ENCODE measurements at places on chromosomes 2 and 18. TPM values are rescaled to one million over a fixed set of nuclear protein-coding genes. Genes with fewer than 3 reads are reported as not detected.

Gene ALPP
- total RNA-seq = not detected

GRCh38 chr2:206378835-206379234 is 64.5 kb upstream of the ADAM23 start:
- no peak overlapping the region for H3K4me3 ChIP-seq
- no peak for DNase-seq
- no peak overlapping the region for H3K27ac ChIP-seq
- H3K27me3 ChIP-seq = peaks cover 2% of the 10 kb centered on the region
- no peaks in the 10 kb centered on the region for H3K4me1 ChIP-seq

GRCh38 chr18:23499291-23499781 is 4.0 kb upstream of the RMC1 start:
- peaks cover 5% of the 10 kb centered on the region for H3K36me3 ChIP-seq
- H3K27ac ChIP-seq = no peak overlapping the region
- peaks cover 39% of the 10 kb centered on the region for H3K4me1 ChIP-seq
- DNase-seq = no peak

GRCh38 chr2:181313845-181314244 is 143.3 kb upstream of the ITGA4 start:
- H3K4me3 ChIP-seq = peak overlapping the region; percentile 67
- no peak for DNase-seq
- H3K36me3 ChIP-seq = peaks cover 2% of the 10 kb centered on the region
- no peaks in the 10 kb centered on the region for H3K27me3 ChIP-seq
- H3K27ac ChIP-seq = peak overlapping the region; percentile 54

- no peaks in the 10 kb centered on the region for H3K4me1 ChIP-seq
- H3K27me3 ChIP-seq = no peaks in the 10 kb centered on the region
- no peak overlapping the region for H3K4me3 ChIP-seq
- DNase-seq = no peak
- H3K27ac ChIP-seq = no peak overlapping the region
Measured at GRCh38 chr2:116142644-116143227, 1671.8 kb upstream of the DDX18 start.

Gene ITGB6
- total RNA-seq = not detected

DNA sequence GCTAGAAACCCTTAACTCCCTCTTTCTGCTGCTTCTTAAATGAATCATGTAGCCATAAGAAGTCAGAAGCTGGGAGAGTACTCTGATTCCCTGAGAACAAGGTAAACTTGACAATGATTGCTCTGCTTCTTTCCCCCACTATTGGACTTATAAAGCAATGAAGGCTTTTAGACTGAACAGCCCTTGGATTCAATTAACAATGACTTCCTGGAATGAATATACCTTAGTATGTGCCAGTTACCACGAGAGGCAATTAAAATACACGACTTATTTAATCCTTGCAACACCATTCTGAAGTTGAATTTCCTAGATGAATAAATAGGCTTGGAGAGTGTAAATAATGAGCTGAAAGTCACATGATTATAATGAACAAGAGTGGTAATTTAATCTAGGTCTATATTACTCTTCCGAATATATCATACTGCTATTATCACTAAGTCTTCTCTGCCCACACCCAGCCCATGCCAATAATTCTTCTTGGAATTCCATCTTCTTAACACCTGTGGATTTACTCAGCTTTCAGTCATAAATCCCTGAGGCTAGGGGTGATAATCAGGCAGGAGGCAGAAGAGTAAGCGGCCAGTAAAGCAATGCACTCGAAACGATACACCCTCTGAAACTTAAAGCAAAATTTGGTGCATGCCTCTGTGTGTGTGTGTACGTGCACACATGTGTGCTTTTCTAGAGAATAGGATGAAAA is 170.2 kb downstream of the ATAD2B start:
- no peak for DNase-seq
- H3K36me3 ChIP-seq = peaks cover 38% of the 10 kb centered on the region
- H3K4me1 ChIP-seq = peaks cover 10% of the 10 kb centered on the region
- no peak overlapping the region for H3K4me3 ChIP-seq
- no peaks in the 10 kb centered on the region for H3K27me3 ChIP-seq

DNA sequence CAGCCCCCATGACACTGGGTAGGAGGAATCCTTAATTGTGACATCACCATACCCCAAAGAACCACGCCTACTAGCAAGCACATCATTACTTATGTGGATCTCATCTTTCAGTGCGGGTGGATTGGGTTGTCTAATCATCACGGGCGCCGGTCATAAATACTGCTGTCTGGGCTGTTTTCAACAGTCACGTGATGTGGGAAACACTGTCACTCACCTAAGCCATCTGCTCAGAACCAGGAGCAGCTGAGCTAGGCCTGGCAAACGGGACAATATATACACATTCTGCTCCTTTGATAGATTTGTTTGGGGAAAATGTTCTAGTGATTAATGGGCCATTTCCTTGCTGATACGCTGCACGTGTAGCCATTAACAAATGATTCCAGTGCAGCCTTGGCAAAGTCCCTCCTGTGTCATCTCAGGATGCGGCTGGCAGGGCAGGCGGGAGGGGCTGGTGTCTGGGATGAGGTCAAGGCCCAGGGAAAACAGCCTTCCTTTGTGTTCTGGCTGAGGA is 145.9 kb upstream of the COPS8 start:
- no peaks in the 10 kb centered on the region for H3K36me3 ChIP-seq
- no peak for DNase-seq
- H3K27ac ChIP-seq = no peak overlapping the region
- no peak overlapping the region for H3K4me3 ChIP-seq

DNA sequence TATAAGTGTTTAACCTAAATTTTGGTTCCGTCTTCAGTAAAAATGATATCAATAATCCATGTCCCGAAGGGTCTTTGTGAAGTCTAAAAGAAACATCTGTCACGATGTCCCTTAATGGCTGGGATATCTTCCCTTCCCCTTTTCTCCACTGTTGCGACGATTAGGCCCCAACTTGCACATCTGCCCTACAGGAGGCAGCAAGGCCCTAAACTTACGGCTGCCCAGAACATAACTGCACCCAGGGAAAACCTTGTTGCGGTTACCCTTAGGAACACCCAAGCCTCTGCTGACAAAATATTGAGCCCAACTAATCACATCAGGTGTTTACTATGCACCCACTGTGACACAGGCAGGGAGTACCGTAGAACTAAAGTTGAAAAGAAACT is 1.3 kb upstream of the SMAD2 start:
- peaks cover 10% of the 10 kb centered on the region for H3K27me3 ChIP-seq
- peaks cover 37% of the 10 kb centered on the region for H3K4me1 ChIP-seq
- peak; percentile 51 for DNase-seq
- H3K4me3 ChIP-seq = peak overlapping the region; percentile 73
- peak overlapping the region; percentile 86 for H3K27ac ChIP-seq
- peaks cover 18% of the 10 kb centered on the region for H3K36me3 ChIP-seq

GRCh38 chr2:235106874-235107639 is 155.2 kb downstream of the SH3BP4 start:
- H3K36me3 ChIP-seq = no peaks in the 10 kb centered on the region
- no peaks in the 10 kb centered on the region for H3K4me1 ChIP-seq
- DNase-seq = peak; percentile 25
- H3K27ac ChIP-seq = no peak overlapping the region
- no peak overlapping the region for H3K4me3 ChIP-seq

GRCh38 chr2:155519529-155520130 is 812.9 kb downstream of the NR4A2 start:
- H3K4me1 ChIP-seq = no peaks in the 10 kb centered on the region
- no peak overlapping the region for H3K4me3 ChIP-seq
- no peak for DNase-seq
- no peaks in the 10 kb centered on the region for H3K27me3 ChIP-seq
- H3K27ac ChIP-seq = no peak overlapping the region
- no peaks in the 10 kb centered on the region for H3K36me3 ChIP-seq

DNA sequence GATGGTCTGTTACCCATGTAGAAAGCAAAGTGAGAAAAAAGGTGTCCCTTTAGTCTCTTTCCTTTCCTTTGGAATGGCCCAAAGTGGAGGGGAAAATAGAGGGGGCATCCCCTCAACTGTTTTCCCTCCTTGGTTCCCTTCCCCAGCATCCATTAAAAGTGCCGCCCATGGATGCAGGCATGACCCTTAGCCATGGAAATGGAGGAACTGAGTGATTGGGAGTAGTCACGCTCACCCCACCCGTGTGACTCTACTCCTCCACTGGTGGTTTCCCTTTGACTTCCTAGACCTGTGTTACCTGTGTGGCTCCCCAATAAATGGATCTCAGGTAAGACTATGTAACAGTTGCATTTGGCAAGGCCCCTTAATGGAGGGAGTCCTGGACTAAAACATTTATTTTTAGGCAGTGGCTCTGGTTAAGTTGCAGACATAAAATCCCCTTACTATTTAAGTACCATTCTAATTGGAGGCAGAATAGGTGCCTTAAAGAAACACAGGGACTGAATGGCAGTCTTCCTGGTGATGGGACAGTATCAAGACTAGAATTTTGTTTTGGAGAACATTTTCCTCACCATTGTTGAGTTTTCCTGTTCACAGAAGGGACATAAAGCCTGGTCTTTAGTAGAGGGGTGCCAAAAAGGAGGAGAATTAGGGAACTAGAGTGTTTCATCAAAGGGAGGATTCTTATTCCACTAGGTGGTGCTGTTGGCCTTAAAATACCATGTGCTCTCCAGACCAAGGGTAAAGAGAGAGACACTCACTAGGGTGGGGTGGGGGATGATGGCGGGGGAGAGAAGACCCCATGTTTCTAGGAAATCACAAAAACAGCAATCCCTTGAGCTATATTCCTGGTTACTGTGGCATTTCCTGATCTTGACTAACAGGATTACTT is 25.7 kb upstream of the PLA2R1 start:
- H3K4me1 ChIP-seq = no peaks in the 10 kb centered on the region
- H3K27ac ChIP-seq = no peak overlapping the region
- DNase-seq = no peak
- peaks cover 2% of the 10 kb centered on the region for H3K36me3 ChIP-seq
- H3K27me3 ChIP-seq = no peaks in the 10 kb centered on the region

Gene MSGN1
- not detected for total RNA-seq

- H3K36me3 ChIP-seq = peaks cover 36% of the 10 kb centered on the region
- H3K4me3 ChIP-seq = no peak overlapping the region
- H3K27me3 ChIP-seq = no peaks in the 10 kb centered on the region
- H3K4me1 ChIP-seq = peaks cover 15% of the 10 kb centered on the region
- no peak overlapping the region for H3K27ac ChIP-seq
Measured at GRCh38 chr2:97907369-97908100, 88.2 kb downstream of the TMEM131 start.

- peaks cover 7% of the 10 kb centered on the region for H3K4me1 ChIP-seq
- no peak overlapping the region for H3K27ac ChIP-seq
- H3K27me3 ChIP-seq = no peaks in the 10 kb centered on the region
- no peak for DNase-seq
Measured at GRCh38 chr2:46569766-46570165, 90.4 kb downstream of the TMEM247 start.

Gene LGALSL
- 0.73 TPM for total RNA-seq

GRCh38 chr2:236971131-236971821 is 114.4 kb upstream of the COPS8 start:
- peaks cover 45% of the 10 kb centered on the region for H3K4me1 ChIP-seq
- H3K27ac ChIP-seq = no peak overlapping the region
- H3K4me3 ChIP-seq = no peak overlapping the region
- DNase-seq = no peak

Gene LRRTM4
- not detected for total RNA-seq

DNA sequence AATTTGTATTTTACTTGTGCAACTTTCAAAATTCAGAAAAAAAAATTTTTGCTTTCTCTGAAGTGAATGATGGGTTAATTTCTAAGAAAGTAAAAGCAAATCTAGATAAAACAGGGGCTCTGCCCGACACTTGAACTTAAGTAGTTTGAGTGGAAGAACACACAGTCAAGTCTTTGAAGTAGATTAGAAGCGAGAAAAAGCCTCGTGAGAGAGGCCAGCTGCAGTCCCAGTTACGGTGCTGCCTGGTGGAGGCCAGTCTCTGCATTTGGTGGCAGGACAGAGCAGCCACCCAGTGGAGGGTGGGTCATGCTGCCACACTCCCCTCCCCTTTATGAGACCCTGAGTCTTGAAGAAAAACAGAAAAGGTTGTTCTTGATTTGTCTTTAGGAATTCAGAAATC is 81.8 kb downstream of the INPP5D start:
- H3K4me1 ChIP-seq = peaks cover 54% of the 10 kb centered on the region
- peak overlapping the region; percentile 91 for H3K27ac ChIP-seq
- no peaks in the 10 kb centered on the region for H3K27me3 ChIP-seq
- H3K4me3 ChIP-seq = peak overlapping the region; percentile 57
- peaks cover 87% of the 10 kb centered on the region for H3K36me3 ChIP-seq

GRCh38 chr18:25805323-25805722 is 285.1 kb downstream of the SS18 start:
- no peaks in the 10 kb centered on the region for H3K36me3 ChIP-seq
- H3K27ac ChIP-seq = no peak overlapping the region
- peaks cover 2% of the 10 kb centered on the region for H3K27me3 ChIP-seq
- no peak overlapping the region for H3K4me3 ChIP-seq
- DNase-seq = no peak

DNA sequence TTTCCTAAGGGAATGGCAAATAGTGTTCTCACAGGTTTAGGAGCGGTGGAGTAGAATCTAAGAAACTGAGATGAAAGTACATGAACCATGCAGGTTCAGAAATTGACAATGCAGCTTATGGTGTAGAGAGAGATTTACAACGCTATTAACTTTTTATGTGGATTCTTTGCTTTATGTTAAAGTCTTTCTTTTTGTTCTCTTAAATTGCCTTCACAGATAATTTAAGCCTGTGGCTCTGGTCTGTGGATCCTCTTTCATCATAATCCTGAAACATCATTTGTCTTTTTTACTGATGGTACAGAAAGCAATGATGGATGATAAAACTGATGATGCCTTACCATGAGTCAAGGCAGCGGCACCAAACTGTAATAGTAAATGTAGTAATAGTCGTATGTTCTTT is 30.3 kb downstream of the SOCS6 start:
- H3K4me3 ChIP-seq = no peak overlapping the region
- no peaks in the 10 kb centered on the region for H3K27me3 ChIP-seq
- DNase-seq = no peak
- no peaks in the 10 kb centered on the region for H3K4me1 ChIP-seq
- H3K27ac ChIP-seq = no peak overlapping the region
- H3K36me3 ChIP-seq = no peaks in the 10 kb centered on the region

DNA sequence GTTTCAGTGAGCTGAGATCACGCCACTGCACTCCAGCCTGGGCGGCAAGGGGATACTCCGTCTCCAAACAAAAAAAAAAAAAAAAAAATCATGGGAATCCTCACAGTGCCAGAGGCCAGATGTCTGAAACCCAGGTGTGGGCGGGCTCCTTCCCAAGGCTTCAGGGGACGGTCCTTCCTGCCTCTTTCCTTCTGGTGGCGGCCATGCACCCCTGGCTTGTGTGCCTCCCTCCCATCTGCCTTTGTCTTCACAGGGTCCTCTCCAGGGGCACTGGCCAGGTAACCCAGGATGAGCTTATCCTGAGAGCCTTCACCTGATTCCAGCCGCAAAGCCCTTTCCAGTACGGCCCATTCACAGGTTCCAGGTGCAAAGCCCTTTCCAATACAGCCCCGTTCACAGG is 40.9 kb upstream of the GPC1 start:
- no peaks in the 10 kb centered on the region for H3K36me3 ChIP-seq
- no peak overlapping the region for H3K27ac ChIP-seq
- DNase-seq = no peak
- peaks cover 18% of the 10 kb centered on the region for H3K4me1 ChIP-seq
- no peaks in the 10 kb centered on the region for H3K27me3 ChIP-seq
- no peak overlapping the region for H3K4me3 ChIP-seq

- DNase-seq = no peak
- H3K27ac ChIP-seq = no peak overlapping the region
- H3K4me3 ChIP-seq = no peak overlapping the region
Measured at GRCh38 chr18:59101830-59102414, 37.8 kb upstream of the SEC11C start.
